ENCODE measurements at places on chromosomes 7 and 10.

DNA sequence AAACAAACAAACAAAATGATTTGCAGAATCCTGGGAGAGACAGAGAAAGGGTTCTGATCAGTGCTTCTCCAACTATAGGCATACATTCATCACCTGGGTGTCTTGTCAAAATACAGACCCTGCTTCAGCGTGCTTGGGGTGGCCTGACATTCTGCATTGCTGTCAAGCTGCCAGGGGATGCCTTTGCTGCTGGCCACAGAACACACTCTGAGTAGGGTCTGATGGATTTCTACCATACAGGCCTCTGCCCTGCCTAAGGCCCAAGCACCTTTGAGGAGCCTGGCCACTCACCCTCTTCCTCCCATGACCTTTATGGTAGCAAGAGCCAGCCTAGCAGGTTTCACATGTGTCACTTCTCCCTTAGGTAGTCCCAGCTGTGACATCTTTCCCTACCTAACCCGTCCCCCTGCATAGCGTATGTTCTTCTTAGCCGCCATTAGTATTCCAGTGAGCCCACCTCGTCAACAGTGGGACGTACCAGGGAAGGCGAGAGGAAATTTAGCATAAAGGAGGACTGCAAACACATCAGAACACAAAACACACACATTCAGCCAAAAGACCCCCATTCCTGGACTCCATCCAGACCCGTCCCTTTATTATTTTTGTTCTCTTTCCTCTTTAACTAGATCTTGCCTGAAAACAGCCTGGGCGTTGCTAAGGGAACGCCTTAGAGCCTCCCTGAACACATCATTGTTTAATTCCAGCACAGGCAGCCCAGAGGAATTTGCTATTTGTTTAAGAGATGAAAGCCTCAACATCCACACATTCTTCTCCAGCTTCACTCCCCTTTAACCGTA is 43.9 kb upstream of the PODXL start:
- DNase-seq = no peak

GRCh38 chr10:120505056-120505455 is 48.0 kb downstream of the PLPP4 start:
- no peak for DNase-seq

DNA sequence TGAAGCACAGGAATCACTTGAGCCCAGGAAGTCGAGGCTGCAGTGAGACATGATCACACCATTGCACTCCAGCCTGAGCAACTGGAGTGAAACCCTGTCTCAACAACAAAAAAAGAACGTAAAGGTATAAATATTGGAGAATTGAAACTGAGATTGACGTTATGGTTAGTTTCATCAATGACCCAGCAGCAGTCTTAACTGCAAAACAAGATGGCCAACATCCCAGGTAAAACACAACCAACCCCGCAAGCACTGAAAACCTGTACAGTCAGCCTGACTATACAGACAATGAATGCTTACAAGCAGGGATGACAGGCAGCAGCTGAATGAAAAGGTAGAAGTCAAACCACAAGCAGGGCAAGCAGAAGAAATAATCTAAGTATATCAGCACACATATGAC is 34.7 kb downstream of the WAPL start:
- no peak for DNase-seq

GRCh38 chr7:93948106-93948505 is 26.6 kb downstream of the GNG11 start:
- no peak for DNase-seq

GRCh38 chr10:90930971-90931871 is 10.3 kb upstream of the ANKRD1 start:
- no peak for DNase-seq

DNA sequence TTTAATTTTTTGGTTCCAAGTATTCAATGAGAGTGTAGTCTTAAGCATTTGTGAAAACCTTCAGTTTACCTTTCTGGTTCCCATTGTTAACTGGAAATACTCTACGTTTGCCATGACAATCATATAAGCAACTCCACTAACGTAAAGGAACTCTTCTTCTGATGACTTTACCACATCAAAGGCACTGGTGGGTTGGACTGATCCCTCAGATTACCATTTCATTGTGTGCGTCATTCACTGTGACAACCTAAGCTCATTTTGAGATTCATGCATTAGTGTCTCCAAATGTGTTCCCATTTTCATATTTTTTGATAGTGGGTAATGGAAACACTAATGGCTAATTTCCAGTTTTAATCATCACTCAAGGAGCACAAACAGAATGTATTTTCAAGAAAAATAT is 119.9 kb upstream of the COL1A2 start:
- DNase-seq = no peak

GRCh38 chr10:96419351-96419750 is 60.5 kb upstream of the OPALIN start:
- no peak for DNase-seq

GRCh38 chr10:1424648-1425047 is 312.7 kb downstream of the ADARB2 start:
- DNase-seq = no peak

GRCh38 chr7:39587393-39587792 is 21.2 kb downstream of the YAE1 start:
- DNase-seq = no peak

DNA sequence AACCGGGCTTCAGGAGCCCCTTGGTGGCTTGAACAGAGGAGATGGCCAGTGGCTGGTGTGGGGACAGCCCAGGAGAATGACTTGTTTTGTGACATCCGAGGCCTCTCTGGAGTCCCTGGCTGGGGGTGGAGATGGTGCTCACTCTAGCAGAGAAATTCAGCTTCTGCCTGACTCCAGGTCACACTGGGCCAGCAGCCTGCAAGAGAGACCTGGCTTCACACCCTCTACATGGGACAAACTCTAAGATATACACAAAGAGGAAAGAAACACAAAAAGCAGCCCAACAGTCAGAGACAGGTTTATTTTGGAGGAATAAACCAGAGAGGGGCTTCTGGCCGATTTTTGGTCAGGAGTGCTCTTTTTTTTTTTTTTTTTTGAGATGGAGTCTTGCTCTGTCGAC is 132.8 kb downstream of the ELFN1 start:
- DNase-seq = no peak

DNA sequence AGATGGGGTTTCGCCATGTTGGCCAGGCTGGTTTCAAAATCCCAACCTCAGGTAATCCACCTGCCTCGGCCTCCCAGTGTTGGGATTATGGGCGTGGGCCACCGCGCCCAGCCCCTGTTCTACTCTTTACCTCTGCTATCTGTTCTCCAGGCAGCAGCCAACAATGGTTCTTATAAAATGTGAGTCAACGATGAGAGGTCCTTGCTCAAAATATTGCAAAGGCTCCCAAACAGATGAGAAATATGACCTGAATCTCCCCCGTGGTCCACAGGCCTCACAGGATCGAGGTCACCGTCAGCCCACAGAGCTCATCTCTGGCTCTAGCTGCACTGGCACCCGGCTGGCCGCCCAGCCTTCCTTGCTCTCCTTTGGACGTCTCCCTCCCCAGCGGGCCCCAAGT is 62.0 kb upstream of the EGFR start:
- DNase-seq = no peak

DNA sequence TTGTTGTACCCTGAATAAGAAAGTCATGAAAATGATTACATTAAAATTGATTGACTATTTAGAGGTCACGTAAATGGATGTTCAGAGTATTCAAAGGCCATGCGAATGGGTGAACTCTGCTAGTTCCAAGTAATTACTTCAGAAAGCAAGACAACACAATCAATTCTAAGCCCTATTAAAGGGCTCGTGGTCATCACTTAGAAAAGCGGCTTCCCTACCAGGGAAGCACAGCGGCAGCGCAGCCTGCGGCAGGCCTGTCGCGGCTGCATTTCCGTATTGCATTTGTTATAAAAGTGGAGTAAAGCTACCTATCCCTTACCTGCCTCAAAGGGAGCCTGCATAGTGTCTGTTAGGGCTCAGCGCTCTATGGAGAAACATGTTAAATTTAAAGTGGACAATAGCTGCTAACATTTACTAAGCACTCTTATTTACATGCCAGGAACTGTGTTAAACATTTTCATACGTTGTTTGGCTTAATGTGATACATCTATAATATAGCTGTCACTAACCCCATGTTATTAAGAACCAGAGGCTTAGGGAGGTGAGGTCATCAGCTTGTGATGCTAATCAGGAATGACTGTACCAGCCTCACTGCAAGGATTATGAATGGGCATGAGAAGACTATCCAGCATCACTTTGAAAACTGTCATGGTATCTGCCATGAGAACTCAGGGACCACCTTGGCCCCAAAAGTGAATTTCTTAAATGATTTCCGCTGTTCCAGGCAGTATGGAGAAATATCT is 187.5 kb downstream of the CELF2 start:
- no peak for DNase-seq

- DNase-seq = no peak
Measured at GRCh38 chr10:127196282-127197153, at the start of gene INSYN2A. TSS of gene INSYN2A (minus strand) at chr10:127196591. CDS start at chr10:127176395, 20,196 bp downstream.

DNA sequence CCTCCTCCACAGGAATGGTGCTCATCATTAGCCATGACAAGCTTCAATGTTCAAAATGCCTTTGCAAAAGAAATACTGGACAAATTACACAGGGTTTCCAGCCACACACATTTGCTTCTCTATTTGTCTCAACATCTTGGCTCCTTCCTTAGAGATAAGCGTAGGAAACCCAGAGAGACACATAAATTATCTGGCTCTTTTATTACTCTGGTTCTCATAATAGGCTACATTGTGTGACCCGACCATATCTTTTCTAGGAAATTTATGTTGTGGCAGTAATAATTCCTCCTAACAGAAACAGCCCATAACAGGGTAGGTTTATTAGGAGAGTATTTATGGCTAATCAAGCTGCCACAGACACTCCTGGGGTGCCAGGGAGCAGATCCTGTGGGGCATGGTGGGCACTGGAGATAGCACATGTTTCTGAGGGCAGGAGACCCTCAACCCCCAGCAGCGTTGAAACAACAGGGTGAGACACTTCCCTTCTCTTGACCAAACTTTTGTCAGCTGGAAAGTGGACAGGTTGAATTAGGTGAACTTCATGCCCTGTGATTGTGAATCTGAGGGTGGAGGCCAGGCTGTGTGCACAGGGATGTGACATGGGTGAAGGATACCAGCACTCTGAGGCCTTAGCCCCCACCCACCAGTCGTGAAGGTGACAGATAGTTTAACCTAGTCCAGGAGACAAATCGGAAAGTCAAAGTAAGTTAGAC is 295.9 kb upstream of the ZNF32 start:
- DNase-seq = no peak

DNA sequence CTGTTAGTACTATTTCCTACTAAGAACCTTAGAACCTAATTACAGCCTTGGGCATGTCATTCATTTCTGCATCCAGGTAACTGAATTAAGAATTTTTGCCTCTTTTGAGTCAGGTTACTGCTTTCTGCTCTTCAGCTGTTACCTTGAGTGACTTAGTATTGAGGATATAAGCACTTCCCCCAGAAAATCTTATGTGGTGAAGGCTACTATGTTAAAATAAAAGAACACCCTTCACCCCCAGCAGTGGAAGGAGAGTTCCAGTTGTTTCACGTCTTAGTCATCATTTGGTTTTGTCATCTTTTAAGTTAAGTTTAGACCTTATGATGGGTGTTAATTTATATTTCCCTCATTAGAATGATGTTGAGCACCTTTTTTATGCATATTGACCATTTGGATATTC is 82.8 kb downstream of the GLCCI1 start:
- DNase-seq = no peak

DNA sequence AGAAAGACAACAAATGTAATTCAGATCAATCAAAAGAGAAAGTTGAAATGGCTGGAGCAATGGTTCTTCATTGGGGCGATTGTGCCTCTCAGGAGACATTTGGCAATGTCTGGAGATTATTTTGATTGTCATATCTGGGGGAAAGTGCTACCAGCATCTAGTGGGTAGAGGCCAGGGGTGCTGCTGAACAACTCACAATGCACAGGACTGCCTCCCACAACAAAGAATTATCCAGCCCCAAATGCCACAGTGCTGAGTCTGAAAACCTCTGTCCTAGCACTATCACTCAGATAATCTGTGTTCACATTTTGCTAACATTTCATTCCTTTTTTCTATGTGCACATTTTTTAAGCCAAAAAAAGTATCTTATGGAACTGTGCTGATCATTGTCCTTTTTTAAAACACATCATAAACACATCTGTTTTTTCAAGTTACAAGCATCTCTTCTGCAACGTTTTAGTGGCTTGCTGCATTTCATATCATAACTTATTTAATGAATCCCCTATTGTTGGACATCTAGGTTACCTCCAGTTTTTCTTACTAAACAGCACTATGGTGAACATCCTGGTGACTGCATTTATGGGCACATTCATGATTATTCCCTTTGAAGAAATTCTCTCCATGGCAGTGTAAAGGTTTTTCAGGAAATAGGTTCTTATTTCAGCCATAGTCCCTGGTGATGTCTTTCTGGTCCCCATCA is 114.2 kb downstream of the C10orf105 start:
- no peak for DNase-seq

DNA sequence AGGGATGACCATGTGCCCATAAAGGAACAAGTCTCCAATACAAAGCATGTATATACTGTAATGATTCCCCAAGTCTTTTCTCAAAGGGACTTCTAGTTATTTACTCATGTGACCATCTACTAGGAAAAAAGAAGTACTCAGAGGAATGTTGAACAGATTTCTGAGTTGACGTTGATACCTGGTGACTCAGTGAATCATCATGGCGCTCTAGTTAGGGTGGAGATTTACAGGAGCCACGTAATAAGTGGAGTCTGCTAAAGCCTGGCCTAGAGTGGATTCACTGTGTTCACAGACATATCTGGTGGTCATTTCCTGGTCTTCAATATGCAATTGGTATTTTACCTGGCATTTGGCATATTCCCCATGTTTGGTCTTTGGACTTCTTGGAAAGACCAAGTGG is 302.2 kb upstream of the CACNA2D1 start:
- no peak for DNase-seq

DNA sequence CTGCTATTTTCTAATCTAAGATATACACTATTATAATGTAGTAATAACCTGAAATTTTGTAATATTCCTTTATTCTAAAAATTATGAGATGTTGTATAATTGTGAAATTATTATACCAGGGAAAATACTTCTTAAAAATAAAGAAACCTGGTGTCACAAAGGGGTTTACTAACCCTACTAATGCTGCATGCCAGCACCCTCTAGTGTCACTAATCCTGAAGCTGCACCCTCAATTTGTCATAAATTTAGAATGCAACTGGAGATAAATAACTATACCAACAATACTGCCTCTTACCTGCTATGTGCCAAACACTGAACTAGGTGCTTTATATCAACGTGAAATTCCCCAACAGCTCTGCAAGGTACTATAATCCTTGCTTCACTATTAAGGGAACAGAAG is 30.8 kb downstream of the TM9SF3 start:
- DNase-seq = no peak

GRCh38 chr10:89921403-89921802 is 220.0 kb downstream of the KIF20B start:
- no peak for DNase-seq

GRCh38 chr10:117373823-117374505 is 1.3 kb downstream of the PDZD8 start:
- no peak for DNase-seq
